Stimulated activated CD8-positive, alpha-beta memory T cell treated with anti-CD3 and anti-CD28 coated beads, Interleukin-4, amount 100 ng/mL, for 4 hours (primary cell): ENCODE measurements at places on chromosomes 5 and 9.

GRCh38 chr5:82341325-82341724 is 63.2 kb upstream of the RPS23 start:
- no peak for DNase-seq

- DNase-seq: no peak
Observed at GRCh38 chr5:43000111-43000840, 39.8 kb downstream of the ANXA2R start.

GRCh38 chr9:97412626-97413385 is 910 bp downstream of the TDRD7 start:
- no peak for DNase-seq

DNA sequence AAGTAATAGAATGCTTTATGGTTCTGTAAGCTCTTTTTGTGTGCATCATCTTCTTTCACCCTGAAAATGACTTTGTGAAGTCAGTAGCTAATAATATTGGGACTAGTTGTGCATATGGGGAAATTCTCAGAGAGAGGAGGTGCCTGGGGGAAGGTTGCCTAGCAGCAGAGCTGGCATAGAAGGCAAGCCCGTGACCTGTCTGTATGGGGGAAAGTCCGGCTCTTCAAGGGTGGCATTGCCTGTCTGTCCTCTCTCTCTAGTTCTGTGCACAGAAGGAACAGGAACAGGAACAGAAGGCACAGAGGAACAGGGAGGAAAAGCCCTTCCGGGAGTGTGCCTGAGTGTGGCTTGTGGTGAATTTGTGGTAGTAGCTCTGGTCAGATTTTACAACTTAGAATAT is 33.1 kb downstream of the SH3GL2 start:
- DNase-seq: no peak

DNA sequence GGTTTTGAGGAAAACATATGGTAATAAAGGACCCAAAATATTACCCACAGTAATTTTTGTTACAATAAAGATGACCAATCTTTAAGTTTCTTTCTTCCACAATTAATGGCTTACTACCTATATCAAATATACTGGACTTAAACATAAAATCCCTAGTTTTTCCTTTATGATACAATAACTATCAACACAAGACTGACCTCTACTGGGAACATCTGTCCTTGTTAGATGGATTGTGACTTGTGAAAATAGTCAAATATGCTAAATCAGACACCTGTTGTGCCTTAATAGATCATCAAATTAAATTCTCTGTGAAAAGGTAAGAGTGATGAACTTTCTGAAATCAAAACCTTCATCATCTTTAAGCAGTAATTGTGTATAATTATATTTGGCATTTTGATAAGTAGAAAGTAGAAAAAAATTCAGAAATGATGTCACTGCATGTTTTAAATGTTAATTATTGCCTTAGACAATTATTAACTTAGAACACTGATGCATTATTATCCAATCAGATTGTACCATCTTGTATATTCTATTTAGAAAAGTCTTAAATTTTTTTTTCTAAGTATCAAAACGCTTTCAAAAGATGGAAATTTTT is 113.6 kb downstream of the DEPDC1B start:
- no peak for DNase-seq

DNA sequence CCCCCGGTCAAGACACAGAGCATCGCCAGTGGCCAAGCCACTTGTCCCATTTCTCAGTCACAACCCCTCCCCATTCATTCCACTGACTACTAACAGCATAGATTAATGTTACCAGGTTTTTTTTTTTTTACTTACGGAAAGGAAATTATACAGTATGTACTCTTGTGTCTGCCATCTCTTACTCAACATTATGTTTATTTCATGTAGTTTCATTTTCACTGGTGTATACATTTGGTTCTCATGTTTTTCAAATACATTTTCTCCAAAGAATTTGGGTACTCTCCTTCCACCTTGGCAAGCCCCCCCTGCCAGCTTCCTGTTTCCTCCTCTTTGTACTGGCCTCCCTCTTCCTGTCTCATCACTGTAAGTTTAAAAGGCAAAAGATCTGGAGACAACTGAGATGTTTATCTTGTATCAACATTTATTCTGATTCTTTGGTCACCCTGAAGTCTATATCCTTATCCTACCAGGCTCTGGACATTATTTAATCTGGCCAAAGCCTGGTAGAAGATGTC is 207.3 kb downstream of the SAXO1 start:
- no peak for DNase-seq

- DNase-seq: no peak
Observed at GRCh38 chr9:107862881-107863280, 373.3 kb upstream of the KLF4 start.

DNA sequence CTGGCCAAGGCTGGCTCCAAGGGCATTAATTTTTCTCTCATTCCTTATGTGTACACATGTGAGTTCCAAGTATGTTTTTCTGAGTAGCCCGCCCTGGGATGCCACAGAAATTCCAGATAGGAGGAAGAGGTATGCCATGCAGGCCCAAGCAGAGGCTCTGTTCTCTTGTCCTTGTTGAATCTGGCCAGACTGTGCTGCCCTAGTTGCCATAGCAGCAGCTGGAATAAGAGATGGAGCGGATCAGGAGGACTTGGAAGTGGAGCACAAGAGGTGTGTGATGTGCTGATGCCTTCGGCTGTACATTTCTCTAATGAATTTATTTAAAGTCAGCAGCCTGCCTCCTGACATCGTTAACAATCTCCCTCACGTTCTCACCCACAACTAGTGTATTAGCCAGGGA is 235.6 kb upstream of the RPS23 start:
- DNase-seq: no peak

DNA sequence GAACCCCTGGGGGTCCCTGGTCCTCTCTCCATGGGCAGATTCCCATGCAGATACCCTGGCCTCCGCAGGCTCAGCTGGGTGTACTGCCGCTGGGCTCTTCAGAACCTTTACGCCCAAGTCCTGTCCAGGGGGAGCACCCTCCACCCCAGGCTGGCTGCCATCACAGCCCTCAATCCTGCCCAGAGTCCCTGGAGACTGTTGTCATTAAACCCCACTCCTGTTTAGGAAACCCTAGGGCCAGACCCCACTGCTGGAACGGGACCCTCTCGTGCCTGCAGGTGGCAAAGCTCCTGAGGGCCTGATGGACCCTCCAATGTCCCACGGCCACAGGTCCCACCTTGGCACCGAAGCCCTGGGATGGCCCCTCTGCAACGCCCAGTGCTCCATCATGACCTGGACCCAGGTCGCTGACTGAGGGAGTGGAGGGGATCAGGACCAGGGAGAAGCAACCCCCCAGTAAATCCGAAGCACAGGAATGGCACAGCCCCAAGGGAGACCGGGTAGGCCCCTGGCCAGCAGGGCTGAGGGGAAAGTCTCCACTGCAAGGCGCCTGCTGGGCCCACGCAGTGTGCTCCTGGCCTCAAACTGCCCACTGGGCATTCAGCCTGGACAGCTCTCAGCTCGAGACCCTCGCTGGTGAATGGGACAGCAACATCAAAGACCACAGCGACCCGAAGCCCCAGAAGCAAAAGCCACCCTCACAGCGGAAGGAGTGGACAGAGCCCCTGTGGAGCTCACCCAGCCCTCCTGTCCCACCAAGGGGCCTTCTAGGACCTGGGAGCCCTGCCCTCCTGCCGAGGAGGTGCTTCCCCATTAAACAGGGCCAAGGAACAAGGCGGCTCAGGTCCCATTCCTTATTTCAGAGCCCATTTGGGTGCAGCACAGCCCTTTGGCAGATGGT is 8.3 kb downstream of the ZDHHC11B start:
- DNase-seq: no peak

GRCh38 chr5:863244-863805 is 12.5 kb upstream of the ZDHHC11 start:
- no peak for DNase-seq

DNA sequence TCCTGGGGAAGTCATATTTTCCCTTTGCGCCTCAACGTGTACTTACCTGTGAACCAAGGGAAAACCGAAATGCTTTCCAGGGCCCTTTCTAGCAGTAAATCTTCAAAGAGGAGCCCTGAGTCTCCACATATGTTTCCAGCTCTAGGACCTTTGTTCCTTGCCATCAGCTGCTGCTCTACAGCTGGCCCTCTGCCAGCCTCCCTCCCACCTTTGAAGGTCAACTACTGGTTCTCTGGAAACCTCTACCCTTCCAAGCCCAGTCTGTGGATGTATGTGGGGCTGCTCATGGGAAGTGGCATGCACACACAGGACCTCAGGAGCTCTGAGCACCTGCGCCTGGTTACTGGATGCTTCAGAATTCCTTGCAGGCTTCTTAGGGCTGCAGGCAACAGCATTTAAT is 117.2 kb downstream of the PSD2 start:
- no peak for DNase-seq

DNA sequence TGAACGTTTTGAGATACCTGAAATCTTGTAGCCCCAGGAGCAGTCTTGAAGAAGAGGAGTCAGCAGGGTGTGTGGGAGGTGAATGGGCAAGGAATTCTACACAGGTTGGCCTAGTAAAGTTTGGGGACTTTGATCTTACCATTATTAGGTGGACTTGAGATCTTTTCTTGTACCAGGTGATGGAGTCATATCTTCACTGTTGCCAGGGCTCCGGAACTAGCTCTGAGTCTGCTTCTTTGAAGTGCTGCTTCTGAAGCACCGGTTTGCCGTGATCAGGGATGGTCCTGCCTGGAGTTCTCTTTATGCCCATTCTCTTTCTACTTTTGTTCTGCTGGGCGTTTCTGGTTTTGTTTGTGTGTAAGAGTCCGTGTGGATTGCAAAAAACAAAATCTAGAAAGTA is 27.4 kb downstream of the RCL1 start:
- DNase-seq: no peak

DNA sequence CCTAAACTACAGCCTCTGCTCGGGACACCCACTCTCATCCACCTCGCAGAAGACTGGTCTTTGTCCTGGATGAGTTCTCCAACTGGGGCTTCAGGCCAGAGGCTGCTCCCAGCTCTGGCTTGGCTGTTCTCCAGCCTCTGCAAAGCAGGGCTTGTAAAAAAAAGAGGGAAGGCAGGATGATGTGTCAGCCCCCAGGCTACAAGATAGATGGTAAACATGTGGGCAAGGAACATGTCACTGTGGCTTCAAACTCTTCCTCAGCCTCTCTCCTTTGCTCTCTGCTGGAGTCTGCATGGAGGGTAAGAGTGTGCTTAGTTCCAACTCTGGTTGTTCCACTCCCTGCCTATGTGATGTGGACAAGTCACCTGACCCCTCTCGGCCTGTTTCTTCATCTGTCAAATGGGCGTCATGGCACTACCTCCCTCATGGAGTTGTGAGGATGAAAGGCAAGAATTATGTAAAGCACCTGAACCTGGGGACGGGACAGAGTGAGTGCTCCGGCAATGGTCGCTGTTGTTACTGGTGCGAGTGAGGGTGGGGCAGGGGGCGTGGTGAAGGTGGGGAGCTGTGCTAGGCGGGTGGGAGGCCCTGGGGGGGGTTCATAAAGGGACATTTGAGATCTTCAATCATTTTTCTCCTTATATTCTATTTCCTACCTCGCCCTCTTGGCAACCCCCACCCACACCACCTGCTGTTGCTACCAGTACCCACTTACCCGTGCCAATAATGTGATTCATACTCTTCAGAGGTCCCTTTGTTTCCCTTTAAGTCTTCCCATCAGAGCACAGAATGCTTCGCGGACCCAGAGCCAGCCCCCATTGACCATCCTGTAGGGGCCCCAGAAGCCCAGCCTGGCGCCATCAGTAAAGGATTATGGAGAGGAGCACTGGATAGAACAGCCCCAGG is 6.8 kb upstream of the ZNF79 start:
- DNase-seq: no peak

DNA sequence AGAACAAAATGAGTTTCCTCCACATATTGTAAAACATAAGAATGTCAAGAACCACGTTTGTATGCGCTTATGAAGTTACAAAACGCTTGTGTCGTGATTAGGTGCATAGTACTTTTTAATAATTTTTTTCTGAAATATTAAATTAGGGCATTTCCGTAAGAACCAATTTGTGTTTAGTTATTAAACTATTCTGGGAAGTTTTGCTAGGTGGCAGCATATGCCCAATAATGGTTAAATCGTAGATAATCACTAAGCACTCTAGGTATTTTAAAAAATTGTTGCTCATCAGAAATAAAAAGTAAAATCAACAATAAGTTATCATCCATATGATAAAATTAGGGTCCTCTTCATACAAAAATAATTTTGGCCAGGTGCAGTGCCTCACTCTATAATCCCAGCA is 5.4 kb downstream of the SRFBP1 start:
- no peak for DNase-seq

GRCh38 chr5:17511775-17512325 is 6.3 kb upstream of the TAF11L3 start:
- no peak for DNase-seq

- DNase-seq: no peak
Observed at GRCh38 chr9:22722492-22722891, 275.9 kb downstream of the DMRTA1 start.
